ENCODE measurements at places on chromosomes 6 and 20.

- no peak for DNase-seq
These were observed 336.3 kb downstream of the NRN1 start for GRCh38 chr6:5670381-5670780.

DNA sequence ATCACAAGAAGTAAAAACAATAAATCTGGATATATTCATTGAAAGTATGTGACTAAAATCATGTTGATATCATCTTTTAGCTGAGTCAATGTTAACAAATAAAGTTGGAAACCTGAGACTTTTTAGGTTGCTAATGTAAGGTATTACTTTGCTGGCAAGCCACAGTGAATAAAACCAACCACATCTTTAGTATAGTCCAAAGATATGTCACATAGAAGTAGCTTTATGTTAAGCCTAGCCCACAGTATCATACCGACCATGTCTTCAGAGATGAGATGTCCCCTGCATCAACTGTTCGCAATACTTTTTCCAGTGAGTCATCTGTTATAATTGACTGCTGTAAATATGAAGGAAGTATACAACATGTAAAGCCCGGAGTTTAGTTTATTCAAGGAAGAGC, 107.6 kb upstream of the MCHR2 start:
- DNase-seq, result peak; percentile 34

DNA sequence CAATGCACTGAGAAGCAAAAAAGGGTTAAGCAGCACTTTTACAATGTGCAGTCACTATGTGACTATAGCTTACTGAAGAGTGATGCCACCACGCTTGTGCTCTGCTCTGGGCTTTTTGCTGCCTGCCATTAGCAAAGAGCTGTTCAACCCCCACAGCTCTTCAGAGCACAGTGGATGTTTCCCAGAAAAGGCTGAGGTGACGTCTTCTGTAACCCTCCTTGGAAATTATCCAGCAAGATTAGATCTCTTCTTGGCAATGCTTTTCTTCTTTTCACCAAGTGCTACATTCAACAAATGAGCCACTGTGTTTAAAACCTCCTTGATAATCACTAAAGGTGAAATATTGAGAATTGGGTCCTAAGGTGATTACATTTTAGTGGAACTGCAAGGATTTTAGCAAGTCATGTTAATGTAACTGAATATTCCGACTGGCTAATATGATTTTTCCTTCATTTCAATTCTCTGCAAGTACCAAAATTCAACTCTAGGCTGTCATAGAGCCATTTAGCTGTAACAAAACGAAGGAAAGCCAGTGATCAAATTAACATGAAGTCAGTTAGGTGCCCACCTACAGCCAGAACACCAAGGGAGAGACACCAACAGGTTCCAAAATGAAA, 34.9 kb downstream of the ELOVL5 start:
- peak; percentile 91 for DNase-seq

DNA sequence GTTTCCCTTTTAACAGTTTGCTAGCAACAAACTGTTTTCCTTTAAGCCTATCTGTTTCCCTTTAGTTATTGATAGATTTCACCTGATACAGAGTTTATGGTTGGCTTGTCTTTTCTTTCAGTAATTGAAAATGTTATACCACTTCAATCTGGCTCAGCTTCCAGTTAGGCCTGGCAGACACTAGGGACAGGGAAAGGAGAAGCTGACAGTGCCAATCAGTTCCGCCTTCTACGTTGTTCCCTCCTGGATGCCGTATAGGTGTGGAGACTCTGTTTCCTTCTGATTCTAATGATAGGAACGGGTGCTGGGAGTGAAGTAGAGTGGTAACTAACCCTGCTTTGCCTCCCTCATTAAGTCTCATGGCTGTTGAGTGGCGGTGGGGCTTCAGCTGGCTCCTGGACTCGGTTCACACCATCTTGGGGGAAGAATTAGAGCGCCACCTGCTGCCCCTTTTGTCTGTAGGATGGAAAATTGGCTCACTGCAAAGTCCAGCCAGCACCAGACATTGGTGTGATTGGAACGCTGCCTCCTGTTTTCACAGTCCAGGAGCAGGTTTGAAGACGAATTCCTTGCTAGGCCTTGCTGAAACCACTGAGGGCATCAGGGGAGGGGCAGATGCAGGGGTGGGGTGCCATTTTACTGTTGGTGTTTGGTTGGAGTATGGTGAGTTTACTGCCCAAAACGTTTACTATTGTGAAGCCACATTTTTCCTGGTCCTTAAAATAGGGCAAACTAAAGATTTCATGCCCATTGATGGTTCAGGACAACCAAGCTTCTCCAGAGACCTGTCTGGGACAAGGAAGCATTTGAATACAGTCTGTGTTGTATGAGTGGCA, 1729.5 kb downstream of the GRIK2 start:
- peak; percentile 38 for DNase-seq

GRCh38 chr20:8756410-8756809, 312.5 kb upstream of the PLCB4 start:
- peak; percentile 96 for DNase-seq

DNA sequence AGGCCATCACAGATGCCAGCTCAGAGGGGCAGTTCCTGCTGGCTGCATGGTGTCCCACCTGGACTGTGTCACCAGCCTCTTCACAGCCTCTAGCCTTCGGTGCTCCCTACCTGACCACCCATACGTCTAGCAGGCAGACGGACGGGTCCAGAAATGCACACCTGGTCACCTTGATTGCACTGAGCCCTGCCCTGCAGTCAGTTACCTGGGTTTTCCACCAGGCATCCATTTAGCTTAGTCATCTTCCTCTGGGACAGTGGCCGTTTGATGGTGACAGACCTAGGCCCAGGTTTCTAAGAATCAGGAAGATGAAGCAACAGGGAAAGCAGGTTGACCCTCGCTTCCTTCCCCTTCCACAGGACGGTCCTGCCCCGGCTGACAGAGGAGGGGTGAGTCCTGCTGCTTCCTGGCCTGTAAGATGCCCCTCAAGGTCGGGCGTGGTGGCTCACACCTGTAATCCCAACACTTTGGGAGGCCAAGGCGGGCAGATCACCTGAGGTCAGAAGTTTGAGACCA, 9.8 kb upstream of the BPI start:
- DNase-seq, result no peak

DNA sequence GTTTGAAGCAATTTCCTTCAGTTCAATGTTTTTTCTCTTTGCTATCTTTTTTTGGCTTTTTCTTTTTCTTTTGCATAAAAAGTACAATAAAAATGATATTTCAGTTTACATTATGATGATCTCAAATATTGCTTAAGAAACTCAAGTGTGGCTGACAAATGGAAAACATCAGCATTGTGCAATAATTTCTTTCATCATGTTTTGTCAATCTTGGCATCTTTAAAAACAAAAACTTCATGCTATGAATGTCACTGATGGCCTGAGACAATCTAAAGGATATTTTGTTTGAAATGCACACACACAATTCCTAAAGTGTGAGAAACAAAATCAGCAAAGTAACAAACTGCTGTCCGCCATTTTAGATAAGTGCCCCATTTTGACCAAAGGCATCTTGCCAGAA, 13.9 kb upstream of the MTCL3 start:
- peak; percentile 54 for DNase-seq

DNA sequence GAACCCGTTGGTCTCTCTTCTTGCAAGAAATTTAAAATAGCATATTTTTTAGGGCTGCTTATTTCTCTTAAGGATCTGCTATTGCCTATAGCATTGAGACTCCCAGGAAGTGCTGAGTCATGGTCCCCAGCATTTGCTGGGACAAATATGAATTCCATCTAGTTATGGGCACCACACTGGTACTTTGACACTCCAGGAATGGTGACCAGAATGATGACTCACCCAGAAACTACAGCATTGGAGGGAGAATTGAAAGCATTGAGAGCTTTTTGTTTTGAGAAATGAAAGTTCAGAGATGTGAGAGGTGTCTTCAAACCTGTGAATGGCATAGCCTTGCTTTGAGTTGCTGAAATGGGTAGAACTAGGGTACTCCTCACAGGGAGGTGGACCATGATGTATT, 699.7 kb downstream of the DHX35 start:
- no peak for DNase-seq

- peak; percentile 76 for DNase-seq
These were observed 24.3 kb downstream of the AKAP7 start for GRCh38 chr6:131159578-131159977.

GRCh38 chr20:45783656-45784294, 7.9 kb downstream of the WFDC3 start:
- DNase-seq, result no peak

GRCh38 chr6:116255246-116255800, 1.4 kb upstream of the TSPYL4 start:
- peak; percentile 18 for DNase-seq

DNA sequence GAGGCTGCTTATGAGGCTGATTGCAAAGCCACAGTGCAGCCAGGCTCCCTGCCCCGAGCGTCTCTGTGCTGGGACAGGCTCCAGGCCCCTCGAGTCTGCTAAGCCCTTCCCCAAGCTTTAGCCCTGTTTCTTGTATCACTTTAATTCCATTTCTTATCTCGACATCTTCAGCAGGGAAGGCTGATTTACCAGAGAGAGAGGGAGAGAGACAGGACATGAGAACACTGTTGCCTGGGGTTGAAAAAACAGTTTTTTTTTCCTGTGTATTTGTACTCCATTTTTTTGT, 386.5 kb downstream of the SMOC2 start:
- DNase-seq, result no peak

DNA sequence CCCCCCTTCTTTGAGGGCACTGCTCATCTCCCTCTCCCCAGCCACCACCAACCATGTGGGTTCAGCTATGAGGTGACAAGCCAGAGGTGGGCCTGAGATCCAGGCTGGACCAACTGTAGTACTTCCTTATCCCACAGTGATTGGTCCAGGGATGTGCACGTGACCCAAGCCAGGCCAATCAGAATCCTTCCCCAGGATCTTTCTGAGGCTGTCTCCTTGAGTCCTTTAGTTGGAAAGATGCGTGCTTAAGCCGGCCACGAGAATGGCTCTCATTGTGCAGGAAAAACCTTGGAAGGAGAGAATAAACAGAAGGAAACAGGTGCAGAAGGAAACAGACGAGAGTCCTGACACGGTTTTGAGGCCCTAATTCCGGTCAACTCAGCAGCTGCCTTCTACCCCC, 39.2 kb downstream of the ZC3H12D start:
- no peak for DNase-seq

GRCh38 chr6:108948181-108948661, 100.0 kb downstream of the ARMC2 start:
- peak; percentile 47 for DNase-seq

- no peak for DNase-seq
These were observed 9.5 kb downstream of the PANK2 start for GRCh38 chr20:3898639-3899038.

GRCh38 chr20:39258253-39258652, 296.1 kb downstream of the DHX35 start:
- DNase-seq, result no peak

DNA sequence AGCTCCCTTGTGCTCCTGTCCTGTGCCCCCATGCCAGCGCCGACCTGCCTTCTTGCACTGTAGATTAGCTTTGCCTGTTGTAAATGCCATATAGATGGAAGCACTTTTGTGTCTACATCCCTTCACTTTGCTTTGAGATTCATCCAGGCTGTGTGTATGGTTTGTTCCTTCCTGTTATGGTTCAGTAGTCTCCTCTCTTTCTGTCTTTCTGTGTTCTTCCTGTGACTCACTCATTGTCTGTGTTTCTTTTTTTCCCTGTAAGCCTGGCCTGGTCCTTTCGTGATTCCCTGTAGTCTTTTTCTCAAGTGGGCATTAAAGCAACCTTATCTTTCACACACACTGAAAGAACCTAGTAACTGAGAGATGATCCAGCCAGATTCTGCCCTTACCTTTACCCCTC, 66.6 kb downstream of the JARID2 start:
- DNase-seq, result peak; percentile 65

GRCh38 chr20:44848254-44849015, 37.1 kb upstream of the YWHAB start:
- no peak for DNase-seq

- no peak for DNase-seq
These were observed 84.7 kb downstream of the MAP3K4 start for GRCh38 chr6:161076181-161076677.

DNA sequence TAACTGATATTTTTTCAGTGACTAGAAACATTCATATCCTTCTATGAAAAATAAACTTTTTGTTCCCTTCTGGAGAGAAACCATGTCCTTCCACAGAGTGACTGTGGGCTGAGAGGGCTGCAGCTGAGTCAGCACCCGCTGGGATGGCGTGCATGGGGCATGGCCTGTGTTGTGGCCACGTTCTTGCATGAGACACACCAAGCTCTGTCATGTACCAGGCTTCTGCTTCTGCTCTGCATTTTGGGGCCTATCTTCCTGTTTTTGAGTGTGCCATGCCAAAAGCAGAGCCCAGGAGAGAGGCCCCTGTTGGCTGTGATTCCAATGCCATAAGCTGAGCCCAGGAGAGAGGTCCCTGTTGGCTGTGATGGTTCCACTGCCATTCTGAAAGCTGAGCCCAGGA, 10.8 kb downstream of the APMAP start:
- DNase-seq, result no peak

- DNase-seq, result no peak
These were observed 492.6 kb upstream of the SOX4 start for GRCh38 chr6:21100991-21101390.

- DNase-seq, result peak; percentile 87
These were observed 54.5 kb downstream of the TRMT11 start for GRCh38 chr6:126040826-126041225.

GRCh38 chr6:31826793-31827285, 699 bp upstream of the HSPA1B start:
- peak; percentile 83 for DNase-seq

- no peak for DNase-seq
These were observed 523.0 kb upstream of the FLRT3 start for GRCh38 chr20:14860410-14860814.

- no peak for DNase-seq
These were observed 120.4 kb upstream of the PLCB4 start for GRCh38 chr20:8948442-8949020.

GRCh38 chr6:87724983-87725811, 23.2 kb upstream of the AKIRIN2 start:
- no peak for DNase-seq

GRCh38 chr6:44415449-44415848, 27.9 kb downstream of the CDC5L start:
- no peak for DNase-seq

DNA sequence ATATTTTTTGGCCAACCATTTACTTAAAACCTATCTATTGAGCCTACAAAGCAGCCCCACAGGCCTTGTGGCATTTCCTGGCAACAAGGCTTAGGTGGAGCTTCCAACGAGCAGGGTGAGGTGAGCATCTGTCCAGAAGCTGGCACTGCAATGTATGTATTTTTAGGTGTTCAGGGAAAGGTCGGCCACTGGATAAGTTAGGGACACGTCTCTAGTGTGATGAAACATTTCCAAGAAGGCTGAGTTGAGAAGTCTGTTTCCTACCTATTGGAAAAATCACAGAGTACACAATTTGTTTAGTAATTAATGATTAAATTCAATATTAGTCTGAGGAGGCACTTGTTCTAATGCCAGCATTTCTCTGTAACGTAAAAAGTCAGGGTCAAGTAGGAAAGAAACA, 17.8 kb upstream of the RCAN2 start:
- no peak for DNase-seq

DNA sequence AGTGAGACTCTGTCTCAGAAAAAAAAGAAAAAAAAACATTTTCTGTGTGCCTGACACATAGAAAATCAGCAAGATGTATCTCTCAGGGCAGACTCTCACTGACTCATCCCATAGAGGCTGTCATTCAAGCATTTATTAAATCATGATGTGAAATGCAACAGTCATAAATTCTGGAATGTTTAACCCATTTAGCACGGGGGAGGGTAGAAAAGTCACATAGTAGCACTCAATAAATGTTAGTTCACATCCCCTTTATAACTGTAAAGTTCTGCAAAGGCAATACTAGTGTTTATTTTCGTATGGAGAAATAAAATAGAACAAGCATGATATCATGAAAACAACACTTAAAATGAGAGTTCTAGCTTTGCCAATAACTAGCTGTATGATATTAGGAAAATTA, 15.5 kb upstream of the CARMIL1 start:
- peak; percentile 64 for DNase-seq

GRCh38 chr6:146855889-146856288, 257.1 kb downstream of the ADGB start:
- DNase-seq, result no peak
